Posterior cingulate gyrus (tissue), 11 donors: ENCODE measurements at places on chromosomes 4 and X.

- no peak for DNase-seq
These were observed 69.7 kb upstream of the MSANTD1 start for GRCh38 chr4:3179126-3179706.

DNA sequence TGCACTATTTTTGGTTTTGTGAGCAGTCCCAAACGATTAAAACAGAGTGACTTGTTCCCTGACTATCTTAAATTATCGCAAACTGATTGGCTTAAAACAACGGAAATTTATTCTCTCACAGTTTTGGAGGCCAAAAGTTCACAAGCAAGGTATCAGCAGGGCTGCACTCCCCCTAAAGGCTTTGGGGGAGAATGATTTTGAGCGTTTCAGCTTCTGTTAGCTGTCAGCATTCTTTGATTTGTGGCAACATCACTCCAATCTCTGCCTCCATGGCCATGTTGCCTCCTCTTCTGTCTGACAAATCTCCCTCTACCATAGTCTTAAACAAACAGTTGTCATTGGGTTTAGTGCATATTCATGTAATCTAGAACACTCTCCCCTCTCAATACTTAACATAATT is 459.6 kb upstream of the ATOH1 start:
- DNase-seq, result no peak

DNA sequence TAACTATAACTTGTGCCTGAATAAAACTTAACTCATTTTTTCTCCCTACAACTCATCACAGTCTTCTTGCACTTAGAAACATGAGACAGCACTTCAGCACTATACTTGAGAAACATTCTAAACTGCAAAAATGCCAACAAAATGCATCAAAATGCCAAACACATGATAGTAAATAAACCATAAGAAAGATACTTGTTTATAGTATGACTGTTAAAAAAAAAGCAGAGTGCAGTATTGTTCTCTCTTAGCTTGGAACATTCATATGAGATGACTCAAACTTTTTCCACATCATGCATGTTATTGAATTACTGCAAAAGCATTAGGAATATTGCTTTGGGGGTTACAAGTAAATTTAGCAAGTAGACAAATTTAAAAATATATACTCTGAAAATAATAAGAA is 135.7 kb upstream of the ANXA10 start:
- DNase-seq, result no peak

DNA sequence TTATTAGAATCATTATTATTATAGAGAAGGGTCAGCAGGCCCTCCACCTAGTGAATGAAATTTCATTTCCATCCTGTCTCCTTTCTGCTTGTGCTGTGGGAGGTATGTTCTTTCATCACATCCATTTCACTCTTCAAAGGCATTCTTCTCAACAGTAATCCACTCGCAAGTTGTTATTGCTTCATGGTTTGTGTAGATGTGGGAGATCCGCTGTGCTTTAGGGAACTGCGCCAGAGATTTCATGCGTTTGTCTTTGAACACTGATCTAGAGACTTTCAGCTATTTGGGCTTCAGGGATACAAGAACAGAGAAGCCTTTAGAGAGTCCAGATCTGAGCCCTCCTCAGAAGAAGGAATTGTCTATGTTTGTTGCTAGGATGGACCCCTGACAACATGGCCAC is 53.5 kb upstream of the PUDP start:
- no peak for DNase-seq

DNA sequence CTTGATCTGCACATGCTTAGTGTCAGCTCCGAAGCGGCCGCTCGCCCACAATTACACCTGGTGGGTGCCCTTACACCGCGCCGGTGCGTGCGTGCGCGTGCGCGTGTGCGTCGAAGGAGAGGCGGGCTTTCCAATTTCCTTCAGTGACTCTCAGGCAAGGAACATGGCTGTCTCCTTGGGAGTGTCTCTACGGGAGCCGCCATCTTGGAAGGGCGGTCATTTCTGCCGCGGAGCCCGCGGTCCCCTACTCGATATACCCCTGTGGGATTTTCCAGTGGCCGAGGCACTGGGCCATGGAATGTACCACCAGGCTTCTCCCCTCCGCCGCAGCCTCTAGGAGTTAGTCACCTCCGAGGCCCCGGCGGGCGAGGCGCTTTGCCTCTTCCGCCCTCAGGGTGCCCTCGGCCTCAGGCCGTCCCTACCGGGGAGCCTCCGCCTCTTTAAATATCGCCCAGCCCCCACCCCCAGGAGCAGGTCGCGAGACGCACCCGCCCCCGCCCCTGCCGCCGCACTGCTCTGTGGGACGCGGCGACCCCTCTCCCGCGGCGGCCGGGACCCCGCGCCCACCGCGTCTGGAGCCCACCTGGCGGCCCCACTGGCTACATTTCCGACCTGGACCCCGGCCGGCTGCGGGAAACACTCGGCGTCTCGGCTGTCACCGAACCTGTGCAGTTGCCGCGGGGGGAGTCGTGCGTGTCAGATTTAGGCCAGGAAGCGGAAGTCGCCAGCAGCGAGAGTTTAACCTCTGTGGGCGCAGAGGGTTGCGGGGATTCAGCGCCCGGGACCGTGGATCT is at the start of gene ZNF41:
Gene ZNF41, minus strand, starts transcription at position 711 of the 794 bp plus-strand sequence. CDS start 15,741 bp downstream, outside the sequence.
- peak; percentile 78 for DNase-seq

- no peak for DNase-seq
These were observed 75.3 kb upstream of the GRIA3 start for GRCh38 chrX:123108513-123109427.

DNA sequence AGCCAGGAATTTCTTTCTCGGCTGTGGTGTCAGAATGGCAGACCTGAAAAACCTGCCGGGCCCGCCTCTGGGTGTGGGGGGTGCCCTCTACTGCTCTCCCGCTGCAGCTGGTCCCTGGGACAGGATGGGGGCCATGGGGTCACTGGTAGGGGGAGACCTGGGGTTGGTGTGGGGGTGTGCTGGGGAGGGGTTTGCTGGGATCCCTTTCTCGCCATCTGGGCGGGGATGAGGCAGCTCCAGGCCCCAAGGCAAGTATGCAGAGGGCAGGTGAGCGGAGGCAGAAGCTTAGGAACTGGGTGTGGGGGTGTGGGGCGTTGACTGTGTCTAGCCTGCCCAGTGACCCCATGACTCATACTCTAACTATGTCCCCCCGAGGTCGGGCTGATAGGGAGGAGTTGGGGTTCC is 884 bp downstream of the CCDC120 start:
- DNase-seq, result no peak

DNA sequence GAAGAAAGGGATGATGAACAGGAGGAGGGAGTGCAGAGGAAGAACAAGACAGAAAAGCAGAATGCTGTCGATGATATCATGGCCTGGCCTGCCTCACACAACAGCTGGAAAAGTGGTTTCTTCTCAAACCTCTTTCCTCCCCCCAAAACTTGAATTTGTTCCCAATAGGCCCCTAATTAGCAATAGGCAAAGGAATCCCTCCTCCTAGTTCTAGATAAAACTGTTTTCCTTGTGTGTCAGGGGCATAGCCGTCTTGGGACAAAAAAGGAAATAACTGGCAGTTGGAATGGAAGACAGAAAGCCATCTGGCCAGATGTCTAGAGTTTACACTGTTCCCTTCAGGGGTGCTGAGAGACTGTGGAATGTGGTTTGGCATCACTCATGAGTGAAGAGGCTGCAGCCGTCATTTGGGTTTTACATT is 177.8 kb upstream of the C1QTNF7 start:
- DNase-seq, result no peak

DNA sequence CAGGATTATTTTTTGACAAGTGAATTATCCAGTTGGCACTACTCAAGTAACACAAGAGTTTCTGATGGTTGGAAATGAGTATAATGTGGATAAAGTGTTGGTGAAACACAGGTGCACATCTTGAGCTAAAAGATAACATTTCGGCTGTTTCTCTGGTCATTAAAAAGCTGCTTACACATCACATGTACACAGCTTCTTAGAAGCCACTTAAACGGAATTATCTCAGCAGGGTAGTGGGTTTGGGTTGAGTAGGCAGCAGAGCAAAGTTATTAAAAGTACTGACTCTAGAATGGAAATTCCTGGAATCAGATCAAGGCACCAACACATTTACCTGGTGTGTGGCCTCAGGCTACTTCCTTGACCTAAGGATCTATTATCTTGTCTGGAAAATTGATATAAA is 55.4 kb upstream of the RASSF6 start:
- DNase-seq, result no peak

- DNase-seq, result no peak
These were observed 125.7 kb downstream of the CAMK2D start for GRCh38 chr4:113635739-113636437.

DNA sequence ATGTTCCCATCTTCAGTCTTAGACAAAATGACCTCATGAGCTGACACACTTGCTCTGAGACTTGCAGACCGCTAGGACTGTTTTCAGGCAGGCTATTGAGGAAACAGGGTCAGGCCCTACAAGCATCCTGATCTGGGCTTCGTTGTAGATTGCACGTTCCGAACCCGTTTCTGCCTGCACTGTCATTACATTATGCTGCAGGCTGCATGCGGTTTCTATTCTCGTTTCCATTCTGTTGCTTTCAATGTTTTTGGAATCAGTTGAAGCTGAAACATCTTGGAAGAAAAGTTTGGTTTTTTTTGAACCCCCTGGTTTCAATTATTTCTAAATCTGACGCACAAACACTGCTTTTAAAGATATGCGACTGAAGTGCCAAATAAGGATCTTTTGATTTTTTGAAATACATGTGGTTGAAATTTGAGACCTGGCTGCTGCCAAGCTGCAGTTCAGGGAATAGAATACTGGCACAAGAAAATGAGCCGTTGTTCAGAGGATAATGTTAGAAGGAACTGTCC is 716.1 kb upstream of the INTU start:
- DNase-seq, result peak; percentile 78

DNA sequence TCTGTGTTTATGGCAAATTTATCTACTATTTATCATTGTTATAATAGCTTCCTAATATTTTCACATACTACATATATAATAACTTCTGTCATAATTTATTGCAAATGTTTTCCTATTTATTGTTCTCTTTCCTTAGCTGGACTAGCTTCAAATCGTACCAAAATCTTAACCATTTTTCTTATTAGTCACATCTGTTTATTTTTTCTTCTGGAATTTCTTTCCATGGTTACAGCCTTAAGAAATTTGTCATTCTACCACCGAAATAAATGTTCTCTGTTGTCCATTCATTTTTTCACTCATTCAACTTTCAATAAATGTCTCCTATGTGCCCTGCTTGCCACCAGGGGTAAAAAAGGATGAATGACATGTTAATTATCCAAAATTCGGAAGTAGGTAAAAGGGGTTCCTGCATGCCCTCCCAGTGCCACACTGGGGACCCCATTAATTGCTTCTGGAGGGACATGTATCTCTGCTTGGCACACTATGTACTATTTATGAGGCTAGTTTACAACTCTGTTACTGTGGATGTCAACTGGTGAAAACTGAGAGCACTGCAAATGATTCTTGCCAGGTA is 182.1 kb downstream of the SH3KBP1 start:
- DNase-seq, result no peak

GRCh38 chr4:55681430-55681829 is 45.3 kb upstream of the NMU start:
- no peak for DNase-seq

GRCh38 chr4:5237086-5237660 is 185.9 kb downstream of the STK32B start:
- no peak for DNase-seq

- DNase-seq, result no peak
These were observed 205.3 kb upstream of the JADE1 start for GRCh38 chr4:128604204-128604603.

DNA sequence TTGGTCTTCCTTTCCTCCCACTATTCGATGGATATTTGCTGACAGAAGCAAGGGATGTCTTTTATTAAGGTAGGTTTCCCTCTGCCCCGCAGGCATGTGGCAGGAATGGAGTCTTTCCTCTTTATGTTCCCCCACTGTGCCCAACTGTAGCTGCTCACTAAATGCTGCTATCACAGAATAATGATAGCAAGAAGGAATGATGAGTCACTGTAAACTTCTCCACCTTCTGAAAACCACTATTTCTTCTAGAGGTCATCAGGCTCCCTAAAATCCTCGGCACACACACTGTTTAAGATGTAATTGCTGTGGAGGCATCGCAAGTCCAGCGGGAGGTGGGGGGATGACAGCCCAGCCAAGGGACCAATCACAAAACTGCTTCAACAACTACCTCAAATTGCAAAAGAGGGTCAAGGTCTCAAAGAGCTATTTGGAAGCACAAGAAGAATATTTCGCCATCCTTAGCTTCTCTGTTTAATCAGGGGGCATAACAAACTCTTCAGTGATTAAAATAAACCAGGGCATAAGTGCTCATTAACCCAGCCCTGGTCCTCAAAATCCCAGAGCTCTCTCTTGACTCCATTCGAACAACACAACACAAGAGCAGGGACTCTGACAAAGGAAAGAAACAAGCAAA is 13.9 kb downstream of the QDPR start:
- DNase-seq, result no peak

GRCh38 chr4:119005928-119006460 is 117.3 kb downstream of the SYNPO2 start:
- DNase-seq, result no peak

- DNase-seq, result peak; percentile 79
These were observed 53.8 kb downstream of the APLN start for GRCh38 chrX:129600981-129601424.
